ENCODE measurements at places on chromosomes 11 and 22.

- no peak for DNase-seq
These were observed 676.6 kb upstream of the CCDC179 start for GRCh38 chr11:23536907-23537306.

DNA sequence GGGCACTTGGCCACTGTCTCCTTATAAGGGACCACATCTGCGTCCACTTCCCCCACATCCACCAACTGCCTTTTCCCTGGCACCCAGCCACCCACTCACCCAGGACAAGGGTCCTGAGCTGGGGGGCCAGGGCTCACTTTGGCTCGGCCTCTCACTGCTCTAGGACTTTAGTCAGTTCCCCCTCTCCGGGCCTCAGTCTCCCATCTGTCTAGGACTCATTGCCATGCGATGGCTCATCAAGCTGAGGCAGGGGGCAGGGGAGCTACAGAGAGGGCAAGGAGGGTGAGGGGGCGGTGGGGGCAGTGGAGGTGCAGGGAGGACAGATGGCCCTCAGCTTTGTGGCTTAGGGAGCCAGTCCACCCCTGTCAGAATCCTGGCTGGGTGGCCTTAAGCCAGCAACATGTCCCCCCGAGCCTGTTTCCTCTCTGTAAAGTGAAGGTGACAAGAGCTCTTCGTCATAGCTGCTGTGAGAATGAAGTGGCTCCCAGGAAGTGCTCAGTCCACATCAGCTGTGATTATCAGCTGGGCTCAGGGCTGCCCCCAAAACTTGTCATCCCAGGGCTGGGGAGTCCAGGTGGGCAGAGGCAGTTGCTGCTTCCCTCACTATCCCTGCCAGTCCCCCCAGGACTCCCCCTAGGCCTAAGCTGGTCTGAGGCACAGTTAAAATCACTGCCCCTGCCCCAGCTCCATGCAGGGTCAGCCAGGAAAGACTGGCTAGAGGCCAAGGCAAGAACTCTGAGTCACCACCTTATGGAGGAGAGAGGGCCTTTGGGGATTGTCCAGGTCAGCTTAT lies 14.9 kb downstream of the RAC2 start:
- DNase-seq, result peak; percentile 85

DNA sequence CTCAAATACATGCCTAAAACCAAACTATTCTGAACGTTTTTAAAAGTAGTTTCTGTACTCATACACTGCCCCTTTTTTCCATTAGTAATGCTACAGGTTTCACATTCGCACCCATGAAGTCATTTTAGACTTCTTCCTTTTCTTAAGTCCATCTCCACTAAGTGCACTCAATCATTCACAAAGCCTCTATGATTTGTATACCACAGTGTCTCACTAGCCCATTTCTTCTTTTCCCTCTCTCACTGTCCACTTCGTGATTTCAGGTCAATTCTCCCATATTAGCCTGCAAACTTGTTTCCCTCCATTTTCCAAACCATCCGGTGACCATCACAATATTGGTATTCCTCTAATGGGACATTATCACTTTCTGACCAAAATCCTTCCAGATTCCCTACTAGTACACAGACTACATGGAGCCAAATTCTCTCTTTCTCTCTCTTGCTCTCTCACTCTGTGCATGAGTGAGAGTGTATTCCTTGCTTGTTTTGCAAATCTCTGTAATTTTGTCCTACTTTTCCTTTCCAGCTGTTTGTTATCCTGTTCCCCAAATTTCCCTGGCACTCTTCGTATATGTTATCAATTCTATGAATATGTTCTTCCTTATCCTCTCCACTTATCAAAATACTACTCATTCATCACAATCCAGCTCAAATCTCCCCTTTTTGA lies 3.4 kb upstream of the ZC3H12C start:
- no peak for DNase-seq

GRCh38 chr22:39989633-39990032 lies 5.1 kb upstream of the FAM83F start:
- DNase-seq, result no peak

DNA sequence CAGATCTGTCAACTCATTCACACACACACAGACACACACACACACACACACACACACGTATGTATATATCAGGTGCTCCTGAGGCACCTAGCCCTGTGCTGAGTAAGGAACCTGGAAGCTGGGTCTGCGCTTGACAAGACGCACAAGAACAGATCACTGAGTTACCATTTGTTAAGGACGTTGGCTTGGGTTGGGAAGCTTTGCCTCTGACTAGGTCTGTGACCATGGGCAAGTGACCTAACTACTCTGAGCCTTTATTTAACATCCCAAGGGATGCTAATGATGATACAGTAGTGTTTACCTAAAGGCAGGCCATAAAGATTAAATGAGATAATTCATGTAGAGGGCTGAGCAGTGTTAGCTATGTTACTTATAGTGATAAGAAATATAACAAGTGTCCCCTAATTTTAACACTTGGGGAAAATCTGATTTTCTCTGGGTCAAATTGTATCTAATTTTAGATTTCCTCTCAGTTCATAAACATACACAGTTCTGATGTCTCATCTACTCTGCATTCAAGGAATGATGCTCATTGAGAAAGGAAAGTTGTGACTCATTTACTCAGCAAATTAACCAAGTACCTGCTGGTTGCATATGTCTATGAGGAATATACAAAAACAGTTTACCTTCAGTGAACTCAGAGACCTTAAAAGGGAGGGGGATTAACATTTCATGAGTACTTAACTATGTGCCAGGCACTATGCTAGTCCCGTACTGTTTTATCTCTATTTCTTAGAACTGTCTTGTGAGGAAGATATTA lies 13.6 kb downstream of the RNF185 start:
- DNase-seq, result peak; percentile 81

- peak; percentile 76 for DNase-seq
These were observed 12.7 kb downstream of the C11orf91 start for GRCh38 chr11:33687733-33688479.

GRCh38 chr11:17387811-17388210 lies 648 bp downstream of the KCNJ11 start:
- no peak for DNase-seq

DNA sequence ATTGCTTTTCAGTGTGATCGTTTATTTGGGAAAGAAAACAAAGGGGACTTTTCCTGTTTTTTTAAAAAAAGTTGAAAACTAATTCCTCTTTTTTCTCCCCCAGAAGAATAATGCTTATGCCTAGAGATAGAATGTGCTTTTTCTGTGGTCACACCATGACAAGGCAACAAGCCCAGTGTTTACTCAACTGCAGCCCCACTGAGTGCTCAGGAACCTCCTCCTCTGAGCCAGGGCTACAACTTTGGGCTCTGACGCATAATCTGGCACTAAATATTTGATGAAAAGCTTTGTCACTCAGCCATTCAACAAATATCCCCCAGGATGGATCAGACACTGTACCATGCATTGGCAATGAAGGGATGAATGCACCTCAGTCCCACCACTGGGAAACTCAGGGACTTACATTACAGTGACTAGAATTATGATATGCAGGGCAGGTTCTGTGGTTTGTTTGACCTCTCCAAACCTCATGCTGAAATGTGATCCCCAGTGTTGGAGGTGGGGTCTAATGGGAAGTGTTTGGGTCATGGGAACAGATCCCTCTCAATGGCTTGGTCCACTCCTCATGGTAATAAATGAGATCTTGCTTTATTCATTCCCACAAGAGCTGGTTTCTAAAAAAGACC lies 155.9 kb downstream of the CCDC34 start:
- no peak for DNase-seq

DNA sequence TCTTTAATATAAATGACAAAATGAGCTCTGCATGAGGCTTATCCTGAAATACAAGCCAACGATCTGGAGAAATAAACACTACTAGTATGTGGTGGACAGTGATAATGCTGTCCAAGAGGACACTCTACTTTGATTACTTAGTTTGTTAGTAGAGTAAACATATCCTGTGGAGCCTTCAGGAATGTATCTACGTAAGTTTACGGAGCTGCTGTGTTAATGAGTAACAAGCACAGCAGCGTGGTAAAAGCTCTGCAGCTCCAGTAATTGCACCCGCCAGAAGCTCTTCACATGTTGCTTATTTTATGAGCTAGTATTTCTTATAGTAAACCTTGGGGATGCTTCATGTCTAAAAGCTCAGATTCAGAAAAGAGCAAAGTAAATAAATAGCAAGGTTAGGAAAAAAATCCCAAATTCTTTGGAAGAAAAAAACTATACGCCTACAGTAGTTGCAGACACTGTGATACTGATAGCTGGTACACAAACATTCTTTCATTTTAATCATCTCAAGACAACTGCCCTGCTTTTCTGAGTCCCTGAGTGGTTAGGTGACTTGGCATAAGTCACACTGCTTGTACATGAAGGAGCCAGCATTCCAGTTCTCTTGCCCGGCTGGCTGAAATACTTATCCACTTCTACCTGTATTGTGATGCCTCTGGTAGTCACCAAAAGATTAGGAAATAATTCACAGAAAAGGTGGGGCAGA lies 32.7 kb upstream of the CCDC34 start:
- no peak for DNase-seq

GRCh38 chr11:898540-899190 lies 11.9 kb downstream of the CHID1 start:
- DNase-seq, result no peak

DNA sequence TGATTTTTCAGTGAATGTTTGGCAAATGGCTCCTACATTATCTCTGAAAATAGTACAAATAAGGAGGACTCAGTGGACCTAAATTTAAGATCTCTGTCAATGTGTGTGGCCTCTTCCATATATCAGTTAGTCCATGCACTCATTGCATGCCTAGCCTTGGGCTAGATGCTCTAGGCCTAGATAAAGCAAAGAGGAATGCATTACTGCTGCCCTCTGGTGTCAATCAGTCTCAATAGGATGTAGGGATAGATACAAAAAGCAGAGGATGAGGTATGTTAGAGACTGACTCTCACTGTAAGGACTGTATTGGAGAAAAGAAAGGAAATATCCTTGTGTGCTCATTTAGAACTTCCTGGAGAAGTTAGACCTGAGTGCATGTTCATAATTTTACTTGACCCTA lies 42.0 kb downstream of the MS4A2 start:
- DNase-seq, result no peak

DNA sequence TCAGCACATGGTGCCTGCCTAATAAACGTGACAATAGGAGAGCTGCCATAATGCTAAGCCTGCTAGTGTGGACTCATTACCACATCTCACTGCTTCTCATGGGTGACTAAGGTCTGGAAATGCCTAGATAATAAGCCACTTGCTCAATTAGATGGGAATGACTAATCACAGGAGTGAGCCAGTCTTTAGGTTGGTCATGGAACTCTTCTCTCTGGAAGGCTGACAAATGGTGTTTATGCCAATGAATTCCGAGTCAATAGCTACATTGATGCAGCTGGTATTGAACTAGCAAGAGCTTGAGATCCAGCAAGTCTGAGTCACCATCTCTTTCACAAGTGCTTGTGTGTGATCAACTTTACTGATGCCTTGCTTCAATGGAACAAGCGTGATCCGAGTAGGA lies 334.9 kb downstream of the OPCML start:
- DNase-seq, result no peak

DNA sequence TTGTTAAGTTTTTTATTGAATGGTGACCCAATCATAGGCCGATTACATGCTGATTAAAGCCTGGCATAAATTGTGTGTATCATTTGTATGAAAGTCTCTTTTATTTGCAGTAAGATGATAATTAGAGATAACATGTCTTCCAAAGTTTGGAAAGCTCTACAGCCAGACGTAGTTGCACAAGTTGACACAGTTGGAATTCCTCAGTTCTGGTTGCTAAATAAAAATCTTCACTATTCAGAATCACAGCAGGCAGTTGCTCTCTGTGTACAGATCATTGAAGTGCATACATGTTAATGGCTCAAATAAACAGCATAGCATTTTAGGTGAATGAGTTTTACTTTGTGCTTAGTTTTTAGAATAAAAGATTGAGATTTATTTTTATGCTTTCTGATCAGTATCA lies 69.5 kb downstream of the ARHGAP42 start:
- DNase-seq, result no peak

DNA sequence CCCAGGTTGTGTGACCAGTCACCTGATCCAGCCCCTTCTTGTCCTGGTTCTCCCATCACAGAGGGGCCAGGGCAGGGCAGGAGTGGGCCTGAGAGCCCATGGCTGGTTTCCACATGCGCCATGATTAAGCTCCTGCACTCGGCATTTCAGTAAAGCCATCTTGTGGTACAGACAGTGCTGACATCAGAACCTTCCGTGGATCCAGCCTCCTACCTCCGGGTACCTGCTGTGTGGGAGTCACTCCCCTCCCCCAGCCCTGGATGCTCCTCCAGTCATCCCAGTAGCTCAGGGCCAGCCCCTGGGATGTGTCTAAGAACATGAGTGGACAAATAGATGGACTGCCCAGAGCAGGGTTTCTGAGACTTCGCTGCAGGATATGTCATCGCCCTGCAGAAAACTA lies 22.1 kb upstream of the MGAT3 start:
- no peak for DNase-seq
